ENCODE measurements at places on chromosomes 7 and 10.

DNA sequence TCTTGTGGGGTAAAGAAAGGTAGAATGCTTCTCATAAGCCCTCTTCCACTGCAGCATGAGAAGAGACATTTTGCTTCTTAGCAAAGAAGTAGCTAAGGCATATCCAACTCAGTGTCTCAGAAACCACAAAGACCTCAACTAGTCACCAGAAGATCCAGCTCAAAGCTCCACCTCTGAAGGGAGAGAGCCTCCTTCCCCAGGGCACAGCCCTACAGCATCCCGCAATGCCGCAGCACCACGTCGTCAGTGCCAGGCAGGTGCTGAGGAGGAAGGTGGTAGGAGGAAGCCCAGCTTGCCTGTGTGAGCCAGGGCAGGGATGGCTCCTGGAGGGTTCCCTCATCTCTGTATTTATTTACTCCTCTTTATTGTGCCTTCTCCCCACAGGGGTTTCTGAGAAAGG is 385.6 kb upstream of the NPVF start:
- DNase-seq = no peak

GRCh38 chr7:98235901-98236300 is 16.1 kb downstream of the TECPR1 start:
- DNase-seq = no peak

- no peak for DNase-seq
These were observed 48.1 kb downstream of the SAMD8 start for GRCh38 chr10:75159519-75159918.

DNA sequence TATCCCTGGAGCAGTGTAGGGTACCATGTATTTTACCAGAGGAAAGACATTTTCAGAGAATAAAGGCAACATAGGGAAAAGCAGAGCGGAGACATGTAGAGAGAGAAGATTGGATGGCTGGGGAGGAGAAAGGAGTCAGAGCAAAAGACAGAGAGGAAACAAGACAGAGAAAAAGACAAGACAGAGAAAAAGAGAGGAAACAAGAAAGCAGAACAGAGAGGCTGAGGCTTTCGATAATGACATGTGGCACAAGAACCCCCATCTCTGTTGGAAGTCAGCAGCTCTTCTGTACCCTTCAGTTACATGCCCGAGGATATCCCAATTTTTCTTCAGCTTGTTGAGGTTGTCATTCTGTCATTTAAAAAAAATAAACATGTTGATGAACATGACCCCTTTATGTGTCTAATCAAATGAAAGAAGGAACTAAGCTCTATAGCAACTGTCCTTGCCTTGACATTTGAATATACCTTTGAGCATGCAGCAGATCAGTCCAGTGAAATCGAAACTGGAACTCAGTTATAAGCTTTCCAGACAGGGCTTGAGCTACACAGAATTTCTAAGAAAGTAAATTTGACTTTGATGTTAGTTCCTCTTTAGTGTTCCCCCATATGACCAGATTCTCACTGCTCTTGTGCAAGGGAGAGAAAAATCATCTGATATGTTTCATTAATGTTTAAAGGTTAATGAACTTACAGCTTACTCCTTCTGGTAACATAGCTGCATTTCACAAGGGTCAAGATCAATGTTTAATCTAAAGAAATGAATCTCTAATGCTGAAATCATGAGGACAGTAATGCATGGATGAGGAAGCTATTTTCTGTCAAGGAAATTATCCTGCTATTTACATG is 75.1 kb upstream of the SP4 start:
- DNase-seq = no peak

DNA sequence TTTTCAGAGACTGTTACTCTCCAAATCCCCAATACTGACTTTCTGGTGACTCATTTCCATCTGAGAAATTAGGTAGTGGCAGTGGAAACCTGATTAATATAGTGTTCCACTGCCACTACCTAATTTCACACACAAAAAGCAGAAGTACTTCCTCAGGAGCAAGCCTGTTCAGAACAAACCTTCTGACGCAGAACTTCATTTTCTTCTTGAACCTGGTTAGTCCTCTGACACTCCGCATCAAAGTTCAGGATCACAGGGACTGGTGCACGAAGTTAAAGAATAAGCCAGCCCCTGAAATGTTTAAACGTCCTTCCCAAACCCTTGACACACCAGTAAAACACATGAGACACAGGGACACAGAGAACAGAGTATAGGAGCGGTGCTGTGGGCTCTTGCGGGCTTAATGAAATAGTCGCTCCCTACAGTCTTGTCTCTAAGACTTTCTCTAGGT is 4.4 kb downstream of the WDR91 start:
- DNase-seq = no peak

GRCh38 chr7:102914585-102914984 is 1.8 kb downstream of the LRRC17 start:
- no peak for DNase-seq

GRCh38 chr10:112852306-112852705 is 97.7 kb upstream of the TCF7L2 start:
- DNase-seq = no peak

GRCh38 chr7:106041140-106041717 is 70.9 kb downstream of the SYPL1 start:
- no peak for DNase-seq

- no peak for DNase-seq
These were observed 130.5 kb upstream of the ANKRD30A start for GRCh38 chr10:36994886-36995285.

- no peak for DNase-seq
These were observed 15.4 kb downstream of the ACSL5 start for GRCh38 chr10:112389271-112389822.

DNA sequence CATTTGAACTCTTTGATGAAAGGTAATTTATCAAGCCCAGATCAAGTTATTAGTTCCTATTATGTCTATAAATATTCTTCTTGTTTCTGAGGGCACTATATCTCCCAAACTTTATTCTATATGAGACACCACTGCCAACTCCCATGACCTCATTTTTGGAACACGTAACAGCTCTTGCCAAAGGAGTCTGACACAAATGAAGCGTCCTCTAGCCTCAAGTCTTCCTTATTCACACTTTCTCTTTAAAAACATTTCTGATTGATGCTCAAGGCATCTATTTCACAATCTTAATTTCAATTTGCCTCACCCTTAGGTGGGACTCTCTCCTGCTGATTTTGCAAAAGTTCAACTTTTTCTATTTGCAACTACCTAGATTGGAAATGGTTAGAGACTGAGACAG is 848.4 kb downstream of the GATA3 start:
- DNase-seq = no peak

DNA sequence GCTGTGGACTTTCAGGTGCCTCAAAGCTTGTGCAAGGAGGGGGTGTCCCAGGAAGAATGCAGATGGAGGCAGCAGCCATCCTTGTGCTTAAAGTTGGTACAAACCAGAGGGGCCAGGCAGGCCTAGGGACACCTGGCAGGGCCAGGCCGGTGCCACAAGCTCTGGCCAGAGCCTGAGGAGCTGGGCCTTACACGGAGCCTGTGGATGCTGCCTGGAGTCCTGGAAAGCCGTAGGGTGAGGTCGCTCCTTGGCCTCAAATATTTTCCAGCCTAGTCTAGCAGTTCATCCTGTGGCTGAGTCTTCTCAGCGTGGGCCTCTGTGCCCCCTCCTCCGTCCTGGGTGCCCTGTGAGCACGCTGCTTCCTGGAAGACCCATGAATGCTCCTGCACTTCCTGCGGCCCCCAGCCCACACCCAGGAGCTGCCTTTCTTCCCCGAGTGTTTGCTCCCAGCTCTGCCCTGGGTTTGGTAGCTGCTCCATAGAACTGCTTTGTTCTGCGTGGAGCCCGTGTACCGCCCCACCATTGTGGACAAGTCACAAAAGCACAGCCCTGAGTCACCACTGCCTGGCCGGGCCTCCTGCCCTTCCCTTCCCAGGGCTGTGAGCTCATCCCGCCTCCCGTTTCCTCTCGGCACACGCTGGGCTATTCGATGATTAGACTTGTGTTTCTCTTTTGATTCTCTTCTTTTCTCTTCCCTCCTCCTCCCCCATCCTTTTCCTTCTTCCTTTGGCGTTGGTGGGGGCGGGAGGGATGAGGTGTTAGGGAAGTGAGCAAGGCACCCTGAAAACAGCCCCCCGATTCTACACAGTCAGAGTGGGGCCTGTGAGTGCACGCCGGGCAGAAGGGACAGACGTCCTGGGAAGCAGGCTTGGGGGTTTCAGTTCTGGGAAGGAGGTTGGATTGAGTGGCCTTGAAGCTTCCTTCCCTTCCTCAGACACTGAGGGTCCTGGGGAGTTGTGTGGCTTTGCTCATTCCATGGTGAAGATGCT is 73.2 kb upstream of the SHH start:
- DNase-seq = no peak

- no peak for DNase-seq
These were observed 26.0 kb upstream of the GLI3 start for GRCh38 chr7:42262964-42263363.

DNA sequence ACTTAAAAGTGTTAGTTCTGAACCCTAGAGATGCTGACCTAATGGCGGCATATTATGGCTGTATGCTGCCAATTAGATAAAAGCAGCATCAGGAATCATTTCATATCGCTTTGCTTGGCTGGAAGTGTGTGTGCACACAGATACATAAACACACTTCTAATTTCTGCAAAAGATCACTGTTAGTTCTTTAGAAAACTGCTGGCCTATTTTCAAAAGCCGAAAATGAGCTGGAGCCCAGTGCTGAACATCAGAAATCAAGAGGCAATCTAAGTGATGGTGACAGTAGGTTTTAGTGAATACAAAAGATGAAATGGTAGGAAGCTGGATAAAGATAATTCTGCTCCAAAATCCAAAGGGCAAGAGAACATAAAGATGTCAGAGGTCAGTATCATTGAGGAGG is 745.8 kb upstream of the LRRTM3 start:
- DNase-seq = no peak

GRCh38 chr7:133052401-133052756 is 29.5 kb downstream of the CHCHD3 start:
- DNase-seq = no peak

GRCh38 chr7:21526007-21526406 is 16.8 kb upstream of the DNAH11 start:
- no peak for DNase-seq

- no peak for DNase-seq
These were observed 73.3 kb upstream of the RHEB start for GRCh38 chr7:151592868-151593486.

GRCh38 chr10:99595236-99595635 is 25.0 kb downstream of the SLC25A28 start:
- DNase-seq = no peak

DNA sequence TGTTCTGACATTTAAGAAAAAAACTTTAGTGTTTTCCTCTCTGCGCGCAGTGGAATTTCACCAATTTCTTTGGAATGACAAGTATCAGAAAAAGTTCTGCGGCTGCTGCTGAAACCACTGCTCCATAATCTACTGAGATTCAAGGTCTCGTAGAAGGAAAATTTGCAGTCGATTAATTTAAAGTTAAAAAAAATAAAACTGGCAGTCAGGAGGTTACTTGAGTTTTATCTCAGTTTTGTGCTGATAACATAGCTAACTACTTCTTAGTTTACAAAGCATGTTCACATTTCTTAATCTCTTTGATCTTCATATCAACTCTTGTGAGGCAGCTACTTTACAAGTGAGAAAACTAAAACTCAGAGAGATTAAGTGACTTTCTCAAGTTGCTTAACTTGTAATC is 18.2 kb upstream of the CALD1 start:
- no peak for DNase-seq

GRCh38 chr10:127550861-127551260 is 1.8 kb downstream of the NPS start:
- DNase-seq = no peak

DNA sequence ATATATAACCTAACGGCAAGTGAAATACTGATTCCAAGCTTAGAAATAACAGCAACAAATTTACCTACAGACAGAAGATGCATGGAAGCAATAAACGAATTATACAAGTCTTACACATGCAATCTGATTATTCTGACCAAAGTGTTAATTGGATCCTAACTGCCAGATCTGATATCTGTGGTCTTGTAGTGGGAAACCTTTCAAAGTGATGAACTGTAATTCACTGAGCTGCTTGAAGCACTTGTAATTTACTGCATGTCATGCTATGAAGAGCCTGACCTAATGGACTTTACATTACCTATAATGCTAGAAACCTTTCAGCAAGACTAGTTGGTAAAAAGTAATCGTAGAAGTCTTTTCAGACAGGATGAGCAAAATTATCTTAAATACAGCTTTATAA is 205.6 kb downstream of the FOXP2 start:
- DNase-seq = no peak

DNA sequence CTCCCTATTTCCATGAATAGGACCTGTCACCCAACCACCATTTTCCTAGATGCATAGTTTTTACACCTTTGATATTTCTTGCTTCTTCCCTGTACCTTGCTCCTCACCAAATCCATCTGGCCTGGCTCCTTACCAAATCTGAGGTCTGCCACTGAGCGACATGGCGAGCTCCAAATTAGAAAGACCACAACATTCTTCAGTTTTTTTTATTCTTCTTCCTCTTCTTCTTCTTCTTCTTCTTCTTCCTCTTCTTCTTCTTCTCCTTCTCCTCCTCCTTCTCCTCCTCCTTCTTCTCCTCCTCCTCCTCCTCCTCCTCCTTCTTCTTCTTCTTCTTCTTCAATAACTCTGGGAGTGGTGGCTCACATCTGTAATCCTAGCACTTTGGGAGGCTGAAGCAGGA is 7.1 kb downstream of the CPED1 start:
- no peak for DNase-seq

- DNase-seq = no peak
These were observed 206.6 kb upstream of the GPR26 start for GRCh38 chr10:123459371-123460091.

- DNase-seq = no peak
These were observed 1.6 kb downstream of the FRMD4A start for GRCh38 chr10:14328881-14329672.

DNA sequence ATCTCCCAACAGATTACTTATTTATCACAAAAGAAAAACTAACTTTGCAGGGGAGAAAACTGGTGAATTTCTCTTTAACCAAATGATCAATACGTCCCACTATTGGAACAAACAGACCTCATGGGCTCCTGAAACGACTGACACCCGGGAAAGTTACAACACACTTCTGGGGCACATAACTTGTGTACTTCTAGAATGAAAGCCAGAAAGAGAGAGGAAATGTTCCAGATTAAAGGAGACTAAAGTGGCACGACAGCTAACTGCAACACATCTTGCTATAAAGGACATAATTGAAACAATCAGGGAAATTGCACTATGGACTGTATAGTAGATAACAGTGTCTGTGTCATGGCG is 14.7 kb upstream of the TPST1 start:
- DNase-seq = no peak

- no peak for DNase-seq
These were observed 90.2 kb upstream of the GNA12 start for GRCh38 chr7:2934211-2934731.

- DNase-seq = no peak
These were observed 658.2 kb downstream of the PARD3 start for GRCh38 chr10:34156781-34157425.

GRCh38 chr7:100130608-100131453 is 4.1 kb downstream of the MBLAC1 start:
- no peak for DNase-seq
